G401 (cell line): ENCODE measurements at places on chromosomes 16 and 17.

GRCh38 chr17:28570716-28571360 lies 486 bp downstream of the PIGS start:
- peak; percentile 66 for DNase-seq

GRCh38 chr17:9668517-9668916 lies 23.2 kb downstream of the USP43 start:
- DNase-seq: no peak

- peak; percentile 97 for DNase-seq
Observed at GRCh38 chr16:636206-637080, at the start of gene METTL26. METTL26 (minus strand) TSS chr16:636305; CDS start chr16:636290, 15 bp downstream.

GRCh38 chr16:88274847-88275246 lies 107.9 kb upstream of the ZNF469 start:
- DNase-seq: no peak

GRCh38 chr16:67284699-67285646 lies 5.6 kb downstream of the PLEKHG4 start:
- peak; percentile 78 for DNase-seq

- DNase-seq: no peak
Observed at GRCh38 chr16:83701494-83701893, 106.3 kb upstream of the HSBP1 start.

GRCh38 chr17:1907909-1908698 lies 78.3 kb downstream of the RPA1 start:
- peak; percentile 74 for DNase-seq

DNA sequence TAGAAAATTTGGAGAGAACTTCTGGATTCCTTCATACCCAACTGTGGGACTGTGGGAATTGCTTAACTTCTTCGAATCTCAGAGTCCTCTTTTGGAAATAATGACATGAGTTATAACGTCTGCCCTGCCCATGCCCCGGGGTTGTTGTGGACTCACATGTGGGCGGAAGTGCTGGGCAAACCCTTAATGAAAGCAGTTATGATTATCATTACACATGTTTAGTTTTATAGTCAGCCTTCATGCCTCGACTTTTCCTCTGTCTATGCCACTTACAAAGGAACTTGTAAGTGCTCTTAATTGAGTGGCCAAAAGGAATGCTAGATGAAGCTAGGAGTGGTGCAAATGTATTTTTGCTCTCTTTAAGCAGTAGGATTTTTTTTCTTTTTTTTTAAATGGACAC lies 3.9 kb downstream of the KRT27 start:
- no peak for DNase-seq

- DNase-seq: no peak
Observed at GRCh38 chr17:77635176-77635575, 323.3 kb upstream of the TNRC6C start.

DNA sequence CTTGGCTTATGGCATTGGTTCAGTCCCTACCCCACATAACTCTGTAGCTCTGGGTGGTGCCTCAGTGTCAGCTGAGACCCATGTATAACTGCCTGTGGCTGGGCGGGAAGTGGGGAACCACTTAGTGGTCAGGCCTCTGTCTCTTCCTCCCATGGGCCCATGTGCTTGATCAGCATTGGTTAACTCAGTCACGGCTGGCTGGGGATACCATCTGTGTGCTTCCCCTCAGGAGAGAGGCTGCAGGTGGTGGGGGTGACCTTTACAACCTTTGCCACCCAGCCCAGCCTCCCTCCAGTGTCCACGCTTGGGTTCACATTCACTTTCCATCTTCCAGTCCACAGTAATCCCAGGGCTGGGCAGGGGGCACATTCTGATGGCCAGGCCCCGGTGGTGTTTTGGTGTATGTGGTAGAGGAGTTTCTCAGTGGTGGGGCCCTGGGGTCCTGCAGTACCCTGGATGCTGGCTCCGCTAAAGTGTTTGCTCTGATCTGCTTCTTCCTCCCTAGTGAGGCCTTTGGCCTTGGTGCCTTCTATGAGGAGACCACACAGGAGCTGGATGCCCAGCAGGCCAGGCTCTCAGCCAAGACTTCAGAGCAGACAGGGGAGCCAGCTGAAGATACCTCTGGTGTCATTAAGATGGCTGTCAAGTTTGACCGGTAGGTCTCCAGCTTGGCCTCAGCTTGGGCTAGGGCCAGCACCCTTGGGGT lies 10.2 kb upstream of the NFATC3 start:
- DNase-seq: no peak

DNA sequence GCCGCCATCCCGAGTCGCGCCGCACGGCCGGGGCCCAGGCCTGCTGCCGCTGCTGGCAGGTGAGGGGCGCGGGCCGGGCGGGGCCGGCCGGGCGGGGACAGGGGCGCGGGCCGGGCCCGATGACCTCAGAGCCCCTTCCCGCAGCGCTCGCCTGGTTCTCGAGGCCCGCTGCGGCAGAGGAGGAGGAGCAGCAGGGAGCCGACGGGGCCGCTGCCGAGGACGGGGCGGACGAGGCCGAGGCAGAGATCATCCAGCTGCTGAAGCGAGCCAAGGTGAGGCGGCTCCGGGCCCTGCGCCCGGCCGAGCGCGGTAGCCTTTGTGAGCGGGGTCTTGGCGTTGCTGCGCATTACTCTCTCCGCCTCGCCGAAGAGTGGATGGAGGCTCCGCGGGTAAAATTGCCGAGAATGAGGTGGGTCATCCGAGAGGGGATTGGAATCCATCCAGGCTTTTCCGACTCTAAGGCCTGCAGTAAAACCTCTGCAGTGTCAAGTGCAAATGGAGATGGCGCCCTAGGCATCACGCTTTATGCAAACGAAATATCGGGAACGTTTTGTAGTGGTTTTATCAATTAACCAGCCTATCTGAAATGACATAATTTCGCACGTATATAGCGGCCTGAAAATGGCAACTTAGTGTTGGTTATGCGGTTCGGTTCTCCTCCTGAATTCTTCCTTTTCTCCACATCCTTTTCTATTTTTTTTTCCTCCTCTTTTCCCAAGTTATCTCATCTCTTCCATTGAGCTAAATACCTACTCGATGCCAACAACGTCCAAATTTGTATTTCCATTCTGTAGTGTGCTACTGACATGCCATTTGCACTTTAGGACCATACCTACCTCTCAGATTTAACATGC lies 577 bp downstream of the TTC19 start:
- peak; percentile 28 for DNase-seq

DNA sequence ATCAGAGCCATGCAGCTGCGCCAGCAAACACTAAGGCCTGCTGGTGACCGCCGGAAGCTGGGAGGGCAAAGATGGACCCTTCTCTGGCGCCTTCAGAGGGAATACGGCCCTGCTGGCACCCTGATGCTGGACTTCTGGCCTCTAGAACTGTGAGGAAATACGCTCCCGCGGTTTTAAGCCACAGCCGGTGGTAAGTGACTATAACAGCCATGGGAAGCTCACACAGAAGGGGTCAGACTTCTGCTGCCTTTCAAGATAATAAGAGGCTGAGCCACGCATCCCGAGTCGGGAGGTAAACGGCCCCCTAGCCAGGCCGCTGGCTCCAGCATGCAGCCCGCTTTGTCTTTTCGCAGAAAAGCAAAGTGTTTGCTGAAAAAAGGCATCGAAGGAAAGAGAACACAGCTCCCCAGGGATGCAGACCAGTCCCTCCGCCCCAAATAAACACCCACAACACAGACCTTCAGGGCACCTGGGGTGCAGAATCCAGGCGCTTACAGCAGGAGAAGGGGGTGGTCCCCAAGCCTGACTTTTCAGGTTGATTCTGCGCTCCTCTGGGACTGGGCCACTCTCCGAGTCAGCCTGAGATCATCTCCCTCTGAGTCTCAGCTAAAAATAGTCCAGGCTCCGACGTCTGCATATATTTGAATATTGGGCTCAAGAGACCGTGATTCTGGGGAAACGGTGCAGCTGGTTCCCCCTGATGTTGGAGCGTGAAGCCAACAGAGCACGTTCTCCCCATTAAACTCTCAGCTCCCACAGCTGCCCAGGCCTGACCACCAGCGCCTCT lies 89.7 kb downstream of the MGAT5B start:
- no peak for DNase-seq

DNA sequence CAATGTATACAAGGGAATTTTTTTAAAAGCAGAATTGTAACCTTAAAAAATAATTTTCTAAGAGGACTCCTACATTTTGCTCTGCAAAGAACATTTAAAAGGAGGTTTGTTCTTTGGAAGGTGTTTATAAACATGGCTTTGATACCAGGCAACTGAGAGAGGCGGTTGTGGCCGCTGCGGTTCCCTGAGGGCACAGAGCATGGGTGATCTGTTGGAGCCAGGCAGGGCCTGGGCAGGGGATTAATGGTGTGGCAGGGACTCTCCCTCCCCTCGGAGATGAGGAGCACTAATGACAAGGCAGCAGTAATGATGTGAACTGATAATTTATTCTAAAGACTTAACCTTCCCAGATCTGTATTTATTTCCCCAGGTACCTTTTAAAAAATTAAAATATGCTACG lies 65.4 kb downstream of the WWP2 start:
- DNase-seq: no peak

- DNase-seq: peak; percentile 96
Observed at GRCh38 chr16:80563066-80563465, 22.3 kb downstream of the DYNLRB2 start.

- no peak for DNase-seq
Observed at GRCh38 chr16:12146966-12147365, 170.4 kb downstream of the SNX29 start.

DNA sequence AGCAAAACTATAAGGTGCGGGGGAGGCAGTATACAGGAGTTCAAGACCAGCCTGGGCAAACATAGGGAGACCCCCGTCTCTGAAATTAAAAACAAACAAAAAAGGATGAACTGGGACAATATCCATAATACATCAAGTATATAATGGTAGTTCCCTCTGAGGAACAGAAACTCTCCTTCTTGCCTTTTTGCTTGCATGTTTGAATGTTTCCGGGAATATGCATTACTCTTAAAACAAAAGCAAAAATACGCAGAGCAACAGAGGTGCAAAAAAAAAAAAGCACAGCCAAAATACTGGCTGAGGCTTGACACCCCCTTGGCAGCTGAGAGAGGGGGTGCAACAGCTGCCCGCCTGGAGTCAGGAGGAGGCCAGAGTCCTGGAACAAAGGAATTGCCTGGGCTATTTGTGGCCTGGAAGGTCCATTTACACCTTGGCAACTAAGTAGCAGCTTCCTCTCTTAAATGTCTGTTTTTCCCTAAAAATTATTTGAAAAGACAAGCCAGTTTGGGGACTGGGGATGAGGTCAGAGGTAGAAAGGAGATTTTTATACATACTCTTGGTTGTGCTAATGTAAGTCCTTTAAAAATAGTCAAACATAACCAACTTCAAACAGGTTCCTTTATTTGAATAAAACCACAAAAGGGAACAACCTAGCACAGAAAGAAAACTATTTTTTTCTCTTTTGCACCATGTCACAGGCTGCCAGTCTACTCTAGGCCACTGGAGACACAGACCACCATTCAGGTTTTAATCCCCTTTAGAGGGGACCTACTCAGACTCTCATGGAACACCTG lies 19.5 kb downstream of the USP7 start:
- DNase-seq: no peak

- peak; percentile 80 for DNase-seq
Observed at GRCh38 chr16:80526418-80527061, 14.3 kb upstream of the DYNLRB2 start.

- no peak for DNase-seq
Observed at GRCh38 chr17:33201283-33201682, 91.8 kb downstream of the ASIC2 start.

- peak; percentile 92 for DNase-seq
Observed at GRCh38 chr16:10509534-10510025, 70.8 kb downstream of the EMP2 start.

GRCh38 chr17:29572691-29573557 lies 4.4 kb downstream of the TP53I13 start:
- no peak for DNase-seq

DNA sequence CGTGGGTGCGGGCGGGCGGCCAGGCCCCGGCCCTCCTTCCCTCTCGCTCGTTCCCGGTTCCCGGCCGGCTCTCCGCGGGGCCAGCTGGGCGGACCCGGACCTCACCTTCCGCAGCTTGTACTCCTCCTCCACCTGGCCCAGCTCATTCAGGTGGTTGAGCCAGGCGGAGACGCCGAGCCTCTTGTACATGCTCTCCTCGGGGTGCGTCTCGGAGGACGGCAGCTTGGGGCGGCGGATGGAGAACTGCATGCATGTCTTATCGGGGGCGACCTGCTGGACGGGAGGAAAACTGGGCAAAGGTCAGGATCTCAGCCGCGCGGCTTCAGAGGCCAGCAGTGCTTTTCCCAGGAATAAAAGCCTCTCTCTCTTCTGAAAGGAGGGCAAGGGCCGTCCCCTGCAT lies 85.4 kb downstream of the TBC1D16 start:
- no peak for DNase-seq

DNA sequence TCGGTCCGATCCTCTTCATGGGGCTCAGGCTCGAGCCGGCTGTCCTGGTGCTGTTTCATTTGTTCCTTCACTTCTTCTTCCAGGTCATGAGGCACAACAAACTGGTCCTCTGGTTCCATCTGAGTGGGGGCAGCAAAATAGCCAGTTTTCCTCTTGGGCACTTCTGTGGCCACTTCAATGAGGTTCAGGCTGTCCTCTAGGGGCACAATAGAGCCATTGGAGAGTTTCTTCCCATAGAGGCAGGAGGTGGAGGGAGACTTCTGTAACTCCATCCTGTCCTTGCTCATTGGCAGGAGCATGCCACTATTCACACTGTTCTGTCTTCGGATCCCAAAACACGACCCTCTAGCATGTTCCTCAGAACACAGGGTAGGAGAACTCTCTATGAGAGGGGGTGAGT lies 22.9 kb downstream of the MARVELD3 start:
- DNase-seq: no peak

- no peak for DNase-seq
Observed at GRCh38 chr17:13792314-13792713, 190.6 kb upstream of the HS3ST3A1 start.

DNA sequence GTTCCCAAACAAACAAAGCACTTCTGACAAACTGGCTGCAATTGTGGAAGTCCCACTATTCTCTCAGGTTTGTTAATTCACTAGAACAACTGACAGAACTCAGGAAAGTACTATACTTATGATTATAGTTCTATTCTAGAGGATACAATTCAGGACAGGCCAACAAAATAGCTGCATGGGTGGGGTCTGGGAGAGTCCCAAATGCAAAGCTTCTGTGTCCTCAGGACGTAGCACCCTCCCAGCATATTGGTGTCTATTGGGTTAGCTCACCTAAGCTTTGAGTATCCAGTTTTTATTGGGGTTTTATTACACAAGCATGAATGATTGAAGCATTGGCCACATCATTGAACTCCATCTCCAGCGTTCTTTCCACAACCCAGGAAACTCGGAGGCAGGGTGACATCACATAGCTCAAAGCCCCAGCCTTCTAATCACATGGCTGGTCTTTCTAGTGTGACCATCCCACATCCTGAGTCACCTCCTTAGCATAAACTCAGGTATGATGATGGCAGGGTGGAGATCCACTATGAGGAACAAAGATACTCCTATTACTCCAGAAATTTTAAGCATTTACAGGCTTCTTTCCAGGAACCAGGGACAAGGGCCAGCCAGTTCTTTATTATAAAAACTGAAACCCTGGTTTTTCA lies 43.9 kb upstream of the CCNF start:
- DNase-seq: no peak

GRCh38 chr16:55664786-55665407 lies 9.1 kb downstream of the SLC6A2 start:
- no peak for DNase-seq
